ENCODE measurements at places on chromosomes 16 and 17.

GRCh38 chr17:39014044-39014794, 47.0 kb upstream of the FBXO47 start:
- DNase-seq = no peak

DNA sequence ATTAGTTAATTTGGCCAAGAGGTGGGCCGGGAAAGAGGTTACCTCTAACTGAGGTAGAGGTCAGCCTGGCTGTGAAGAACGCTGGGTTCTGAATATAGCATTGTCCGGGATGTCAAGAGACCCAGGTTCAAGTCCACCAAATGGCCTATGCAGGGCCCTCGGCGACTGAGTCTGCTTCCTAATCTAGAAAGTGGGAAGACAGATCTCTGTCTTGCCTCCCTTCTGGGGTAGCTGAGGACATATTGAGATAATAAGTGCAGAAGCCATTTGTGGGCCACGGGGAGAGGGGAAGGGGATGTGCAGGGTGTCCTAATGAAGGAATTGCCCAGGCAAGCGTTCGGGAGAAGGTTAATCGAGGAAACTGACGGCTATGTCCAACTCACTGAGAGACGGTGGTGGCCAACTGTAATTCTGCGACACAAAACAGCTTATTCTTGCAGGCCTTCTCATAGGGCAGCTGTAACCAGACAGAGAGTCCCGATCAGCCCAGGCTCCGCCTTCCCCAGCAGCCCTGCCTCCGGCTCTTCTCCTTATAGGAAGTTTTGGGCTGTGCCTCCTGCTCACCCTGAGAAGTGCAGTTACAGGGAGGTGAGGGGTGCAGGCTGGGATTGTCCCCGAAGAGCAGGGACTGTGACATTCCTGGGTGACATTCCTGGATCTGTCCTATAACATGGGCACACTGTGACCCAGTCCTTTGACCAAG, 15.9 kb downstream of the HASPIN start:
- DNase-seq = no peak

GRCh38 chr16:67541391-67542263, 13.0 kb downstream of the RIPOR1 start:
- DNase-seq = no peak

DNA sequence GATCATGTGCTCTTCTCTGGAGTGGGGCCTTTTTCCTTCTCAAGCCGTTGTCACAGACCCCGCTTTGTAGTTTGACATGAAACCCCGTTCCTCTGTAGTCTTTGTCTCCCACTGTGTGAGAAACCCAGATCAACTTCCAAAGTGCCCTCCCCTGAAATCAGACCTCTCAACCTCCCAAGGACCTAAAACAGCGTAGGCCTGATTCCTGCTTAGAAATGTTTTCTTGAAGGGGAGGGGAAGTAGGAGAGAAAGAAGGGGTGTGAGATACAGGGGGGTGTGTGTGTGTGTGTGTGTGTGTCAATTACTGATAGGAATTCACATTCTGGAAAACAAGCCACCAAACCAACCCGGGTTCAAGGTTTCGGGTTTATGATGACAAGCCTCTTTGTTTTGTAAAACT, 1.4 kb downstream of the UBE2O start:
- DNase-seq = no peak

DNA sequence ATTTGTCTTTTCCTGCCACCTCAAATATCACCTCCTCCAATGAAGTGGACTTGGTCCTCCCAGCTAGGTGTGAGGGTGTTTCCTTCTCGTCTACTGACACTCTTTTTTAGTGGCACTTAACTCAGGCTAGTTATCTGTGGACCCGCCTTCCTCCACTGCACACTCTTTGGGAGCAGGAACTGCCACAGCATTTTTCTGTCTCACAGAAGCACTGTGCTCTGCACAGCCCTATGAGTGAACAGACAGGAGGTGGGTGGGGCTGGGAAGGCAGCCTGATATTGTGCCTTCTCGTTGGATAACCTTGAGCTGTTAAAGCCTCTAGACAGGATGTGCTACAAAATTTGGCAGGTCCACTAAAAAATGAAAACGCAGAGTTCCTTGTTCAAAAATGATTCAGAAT, 31.9 kb upstream of the HOXB13 start:
- no peak for DNase-seq

DNA sequence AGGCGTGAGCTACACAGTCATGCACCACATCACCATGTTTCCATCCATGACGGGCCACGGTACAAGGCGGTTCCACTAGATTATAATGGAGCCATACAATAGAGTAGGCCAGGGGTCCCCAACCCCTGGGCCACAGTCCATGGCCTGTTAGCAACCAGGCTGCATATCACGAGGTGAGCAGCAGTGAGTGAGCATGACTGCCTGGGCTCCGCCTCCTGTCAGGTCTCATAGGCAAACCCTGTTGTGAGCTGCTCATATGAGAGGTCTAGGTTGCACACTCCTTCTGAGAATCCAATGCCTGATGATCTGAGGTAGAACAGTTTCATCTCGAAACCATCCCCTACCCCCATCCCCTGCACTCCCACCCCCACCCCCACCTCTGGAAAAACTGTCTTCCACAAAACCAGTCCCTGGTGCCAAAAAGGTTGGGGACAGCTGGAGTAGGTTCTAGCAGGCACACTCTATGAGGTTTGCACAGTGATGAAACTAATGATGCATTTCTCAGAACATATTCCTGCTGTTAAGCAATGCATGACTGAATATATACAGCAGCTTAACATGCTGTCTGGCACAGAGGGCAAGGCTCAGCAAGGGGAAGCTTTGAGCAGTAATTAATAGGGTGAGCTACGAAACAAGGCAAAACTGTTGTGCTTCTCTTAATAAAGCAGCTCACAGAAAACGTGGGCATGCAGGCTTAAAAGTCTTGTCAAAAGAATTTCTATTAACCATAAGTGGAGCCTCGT, 108.0 kb downstream of the VPS53 start:
- DNase-seq = no peak

DNA sequence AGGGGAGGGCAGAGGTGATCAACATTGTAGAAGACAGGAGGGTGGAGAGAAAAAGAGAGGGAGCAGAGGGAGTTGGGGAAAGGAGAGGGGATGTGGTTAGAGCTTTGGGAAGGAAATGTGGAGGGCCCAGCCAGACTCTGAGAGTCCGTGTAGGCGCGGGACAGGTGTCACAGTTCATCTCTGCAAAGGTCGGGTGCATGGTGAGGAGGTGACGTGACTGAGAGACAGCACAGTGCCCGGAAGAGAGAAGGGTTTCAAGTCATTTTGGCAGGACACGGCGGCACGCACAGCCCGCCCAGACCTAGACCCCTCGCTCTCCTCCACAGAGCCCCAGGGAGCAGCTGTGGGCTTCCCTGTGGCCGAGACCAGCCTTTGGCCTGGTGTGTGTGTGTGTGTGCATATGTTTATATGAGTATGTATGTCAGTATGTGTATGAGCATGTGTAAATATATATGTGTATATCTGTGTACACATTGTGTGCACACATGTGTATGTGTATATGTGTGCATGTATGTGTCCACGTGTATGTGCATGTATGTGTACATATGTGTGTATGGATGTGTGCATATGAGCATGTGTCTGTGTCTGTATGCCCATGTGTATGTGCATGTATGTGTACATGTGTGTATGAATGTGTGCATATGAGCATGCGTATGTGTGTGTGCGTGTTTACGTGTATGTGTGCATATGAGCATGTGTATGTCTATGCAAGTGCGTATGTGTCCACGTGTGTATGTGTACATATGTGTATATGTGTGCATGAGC, 104.6 kb downstream of the SEC14L1 start:
- no peak for DNase-seq

DNA sequence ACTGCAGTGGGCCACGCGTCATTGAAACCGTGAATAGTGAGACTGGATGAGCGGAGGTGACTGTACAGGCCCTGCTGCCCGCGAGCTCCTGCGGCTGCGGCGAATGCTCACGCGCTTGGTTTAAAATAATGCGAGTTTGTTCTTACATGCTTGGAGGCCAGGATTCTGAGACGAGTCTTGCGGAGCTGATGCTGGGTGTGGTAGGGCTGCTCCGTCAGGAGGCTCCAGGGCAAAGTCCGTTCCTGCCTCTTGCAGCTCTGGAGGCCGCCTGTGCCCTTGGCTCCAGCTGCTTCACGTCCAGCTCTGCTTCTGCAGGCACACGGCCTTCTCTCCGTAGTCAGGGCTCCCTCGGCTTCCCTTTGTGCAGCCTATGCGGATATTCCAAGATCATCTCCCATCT, 9.5 kb downstream of the ACSF3 start:
- DNase-seq = no peak

GRCh38 chr16:47904691-47905090, 251.1 kb downstream of the ABCC12 start:
- DNase-seq = no peak

DNA sequence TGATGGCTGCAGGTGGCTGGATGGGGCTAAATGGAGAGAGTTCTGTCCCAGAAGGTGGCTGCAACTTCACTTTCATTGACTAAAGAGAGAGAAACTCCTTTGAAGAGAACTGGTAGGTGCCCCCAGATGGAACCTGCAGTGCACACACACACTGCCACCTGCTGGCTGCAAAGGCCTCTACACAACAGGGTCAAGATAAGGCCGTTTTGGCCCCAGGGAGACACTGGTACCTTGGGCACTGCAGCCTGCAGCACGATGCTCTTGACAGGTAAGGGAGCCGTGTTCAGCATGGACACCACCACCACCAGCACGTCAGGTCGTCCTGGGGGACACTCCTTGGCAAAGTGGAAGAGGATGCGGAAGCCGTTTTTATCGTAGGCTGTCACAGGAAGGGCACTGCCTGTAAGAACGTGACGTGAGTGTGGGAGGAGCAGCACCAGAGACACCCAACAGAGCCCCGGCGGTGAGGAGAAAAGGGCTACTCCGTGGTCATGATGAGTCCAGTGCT, 22.7 kb downstream of the GGA3 start:
- no peak for DNase-seq

GRCh38 chr17:39676198-39676819, 8.1 kb downstream of the PNMT start:
- DNase-seq = no peak

DNA sequence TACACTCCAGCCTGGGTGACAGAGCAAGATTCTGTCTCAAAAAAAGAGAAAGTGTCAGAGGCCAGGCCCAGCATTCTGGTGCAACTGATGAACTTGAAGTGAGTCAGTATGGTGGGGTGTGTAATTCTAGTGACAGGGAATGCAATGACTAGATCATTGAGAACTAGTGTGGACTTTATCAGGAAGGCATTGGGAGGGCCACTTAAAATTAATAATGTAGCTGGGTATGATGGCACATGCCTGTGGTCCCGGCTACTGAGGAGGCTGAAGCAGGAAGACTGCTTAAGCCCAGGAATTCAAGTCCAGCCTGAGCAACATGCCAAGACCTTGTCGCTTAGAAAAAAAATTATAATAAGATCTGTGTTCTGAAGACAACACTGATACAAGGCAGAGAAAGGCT, 90.8 kb downstream of the STX8 start:
- DNase-seq = no peak

GRCh38 chr17:41653892-41654677, 29.7 kb upstream of the KRT17 start:
- DNase-seq = no peak

DNA sequence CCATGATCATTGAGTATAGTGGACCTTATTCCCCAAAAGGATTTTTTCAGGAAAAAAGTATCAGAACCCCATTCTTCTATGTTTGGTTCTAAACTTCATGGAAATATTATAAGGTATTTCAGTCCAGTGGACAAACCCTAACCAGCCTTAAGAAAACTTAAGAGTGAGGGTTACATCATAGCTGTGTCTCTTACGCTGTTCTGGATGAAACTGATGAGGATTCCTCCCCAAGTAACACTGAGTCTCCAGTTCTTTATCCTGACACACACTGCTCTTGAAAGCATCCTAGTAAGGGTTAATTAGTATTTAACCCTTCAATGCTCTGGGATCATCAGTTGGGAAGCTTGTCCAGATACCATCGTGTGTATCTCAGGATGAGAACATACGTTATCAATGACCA, 5.0 kb downstream of the LYRM1 start:
- no peak for DNase-seq

DNA sequence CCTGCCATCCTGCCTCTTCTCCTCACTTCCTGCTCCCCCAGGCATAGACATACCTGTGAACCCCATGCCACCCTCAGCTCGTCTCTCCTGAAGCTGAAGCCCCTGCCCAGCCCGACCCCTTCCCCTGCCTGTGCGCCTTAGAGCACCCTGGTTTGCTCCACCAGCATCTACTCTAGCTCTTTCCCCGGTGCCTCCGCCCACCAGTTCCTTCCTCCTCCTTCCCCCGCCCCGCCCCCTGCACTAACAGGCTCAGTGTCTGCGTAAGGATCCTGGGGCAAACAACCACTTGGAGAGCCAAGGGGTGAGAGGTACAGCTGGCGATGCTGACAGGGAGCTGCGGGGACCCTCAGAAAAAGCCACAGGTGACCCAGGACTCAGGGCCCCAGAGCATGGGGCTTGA, 1.9 kb downstream of the GPR142 start:
- DNase-seq = no peak

- no peak for DNase-seq
These were observed 2.0 kb downstream of the HAS3 start for GRCh38 chr16:69107316-69107962.

DNA sequence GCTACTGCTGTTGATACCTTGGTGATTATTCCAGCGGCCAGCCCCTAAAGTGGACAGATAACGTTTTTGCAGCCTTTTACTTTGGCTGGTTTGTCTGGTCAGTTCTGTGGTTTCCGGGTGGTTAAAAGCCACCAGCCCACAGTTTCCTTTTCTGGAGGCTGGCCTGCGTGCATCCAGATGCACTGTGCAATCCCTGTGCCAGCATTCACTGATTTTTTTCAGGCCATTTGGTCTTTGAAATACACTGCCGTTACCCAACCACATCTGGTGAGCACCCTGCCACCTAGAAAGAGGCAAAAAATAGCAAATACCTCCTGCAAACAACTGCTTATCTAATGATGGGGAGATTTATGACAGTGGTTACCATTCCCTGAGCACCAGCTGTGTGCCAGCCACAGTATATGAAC, 797 bp downstream of the NUDT7 start:
- no peak for DNase-seq

DNA sequence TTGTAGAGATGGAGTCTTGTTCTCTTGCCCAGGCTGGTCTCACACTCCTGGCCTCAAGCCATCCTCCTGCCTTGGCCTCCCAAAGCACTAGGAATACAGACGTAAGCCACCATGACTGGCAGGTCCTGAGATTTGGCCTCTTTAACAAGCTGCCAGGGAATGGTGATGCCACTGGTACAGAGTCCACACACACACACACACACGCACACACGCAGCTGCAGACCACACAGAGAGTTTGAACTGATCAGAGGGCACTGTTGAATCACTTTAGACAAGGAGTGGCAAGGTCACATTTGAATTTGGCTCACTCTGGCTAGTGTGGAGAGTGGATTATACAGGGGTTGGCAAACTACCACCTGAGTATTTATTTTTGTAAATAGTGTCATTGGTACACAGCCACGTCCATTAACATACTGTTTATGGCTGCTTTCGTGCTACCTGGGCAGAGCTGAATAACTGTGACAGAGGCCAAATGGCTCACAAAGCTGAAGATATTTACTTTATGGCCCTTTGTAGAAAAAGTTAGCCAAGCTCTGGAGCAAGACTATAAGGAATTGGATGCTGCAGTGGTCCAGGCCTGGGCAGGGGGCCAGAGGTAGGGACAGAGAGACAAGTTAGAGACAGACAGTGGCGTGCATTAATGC, 9.9 kb downstream of the ITPRIPL2 start:
- DNase-seq = no peak
